Activated CD4-positive, alpha-beta T cell treated with anti-CD3 and anti-CD28 coated beads, Interleukin-2, Interleukin-6, amounts not matched to agents 100 ng/mL and 50 ng/mL, durations not matched to agents 16 hours and 8 hours (primary cell): ENCODE measurements at places on chromosomes 12 and 14.

DNA sequence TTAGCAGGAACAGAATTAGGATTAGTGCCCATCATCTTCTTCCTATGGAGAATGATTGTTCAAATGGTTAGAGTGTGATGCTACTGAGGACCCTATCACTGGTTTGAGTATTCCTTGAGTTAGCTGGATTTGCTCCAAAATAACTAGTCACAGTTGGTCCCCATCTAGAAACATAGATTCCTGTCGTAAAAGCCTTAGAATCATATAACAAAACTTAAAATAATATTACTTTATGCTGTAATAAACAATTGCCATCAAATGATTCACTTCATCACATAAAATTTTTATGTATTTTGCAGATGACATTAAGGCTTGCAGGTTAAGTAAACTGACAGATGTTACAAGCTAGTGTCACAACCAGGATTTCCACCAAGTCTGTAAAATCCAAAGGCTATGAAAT is 209.8 kb downstream of the CCER1 start:
- DNase-seq: no peak

GRCh38 chr12:34218193-34219045 is 196.1 kb downstream of the ALG10 start:
- peak; percentile 77 for DNase-seq

DNA sequence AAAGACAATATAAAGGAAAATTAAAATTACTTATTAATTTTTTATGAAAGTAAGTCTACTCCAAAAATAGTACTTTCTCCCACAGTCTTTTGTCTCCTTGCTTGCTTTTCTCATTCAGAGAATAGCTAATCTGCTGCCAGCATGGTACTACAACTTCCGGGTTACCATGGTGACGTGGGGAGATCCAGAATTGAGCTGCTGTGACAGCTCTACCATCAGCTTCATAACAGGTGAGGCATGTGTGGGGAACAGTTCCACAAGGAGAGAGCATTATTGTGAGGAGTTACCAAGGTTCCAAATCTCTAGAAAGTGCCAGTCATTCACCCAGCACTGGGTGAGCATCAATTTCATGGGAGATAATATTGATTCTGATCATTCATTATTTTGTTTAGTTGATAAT is 197.8 kb downstream of the PTPRO start:
- no peak for DNase-seq

DNA sequence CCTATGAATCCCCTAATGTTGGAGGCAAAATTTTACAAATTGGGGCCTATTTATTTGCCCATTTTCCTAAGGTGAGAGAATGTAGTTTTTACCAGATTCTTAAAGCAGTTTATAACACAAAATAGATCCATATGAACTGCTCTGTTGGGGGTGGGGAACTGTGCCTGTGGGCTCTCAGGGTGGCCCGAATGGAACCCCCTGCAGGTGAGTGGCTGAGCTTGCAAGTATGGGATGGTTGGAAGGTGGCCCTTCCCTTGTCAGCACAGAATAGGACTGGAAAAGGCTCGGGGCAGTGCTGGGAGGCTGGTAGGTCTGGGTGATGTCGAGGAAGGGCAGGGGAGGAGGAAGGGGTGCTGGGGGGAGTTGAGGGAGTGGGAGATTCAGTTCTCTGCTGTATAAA is 4.9 kb downstream of the VSX2 start:
- no peak for DNase-seq

DNA sequence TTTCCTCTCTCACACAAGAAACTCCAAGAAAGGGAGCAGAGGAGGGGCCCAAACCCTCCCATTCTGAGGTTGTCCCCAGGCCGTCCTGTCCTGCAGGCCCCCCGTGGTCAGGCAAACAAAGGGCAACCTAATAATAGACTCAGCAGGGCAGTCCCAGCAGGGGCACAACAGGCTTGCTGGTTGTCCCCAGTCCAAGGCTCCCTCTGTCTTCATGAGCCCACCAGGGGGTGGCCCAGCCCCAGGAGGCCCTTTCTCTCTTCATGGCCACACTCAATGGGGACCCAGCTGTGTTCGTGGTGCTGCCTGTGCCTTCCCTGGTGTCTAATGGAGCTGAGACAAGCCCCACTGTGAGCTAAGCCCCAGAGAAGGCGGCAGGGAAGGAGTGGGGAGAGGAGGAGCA is 359.9 kb downstream of the ADGRD1 start:
- DNase-seq: no peak

DNA sequence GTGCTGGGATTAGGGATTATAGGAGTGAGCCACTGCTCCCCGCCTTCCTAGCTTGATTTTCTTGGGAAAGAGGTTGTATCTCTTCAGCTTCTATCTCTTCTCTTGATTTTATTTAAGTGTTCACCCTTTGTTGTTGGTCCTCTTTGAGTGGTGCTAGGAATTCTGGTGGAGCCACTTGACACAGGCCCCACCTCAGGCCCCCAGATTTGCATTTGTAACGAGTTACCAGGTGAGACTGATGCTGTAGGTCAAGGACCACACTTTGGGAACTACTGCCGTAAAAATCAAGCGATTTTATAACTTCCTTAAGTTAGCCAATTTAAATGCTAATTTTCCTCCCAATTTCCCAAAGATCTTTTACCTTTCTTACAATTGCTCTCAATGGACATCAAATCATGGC is 26.3 kb downstream of the SRGAP1 start:
- no peak for DNase-seq

DNA sequence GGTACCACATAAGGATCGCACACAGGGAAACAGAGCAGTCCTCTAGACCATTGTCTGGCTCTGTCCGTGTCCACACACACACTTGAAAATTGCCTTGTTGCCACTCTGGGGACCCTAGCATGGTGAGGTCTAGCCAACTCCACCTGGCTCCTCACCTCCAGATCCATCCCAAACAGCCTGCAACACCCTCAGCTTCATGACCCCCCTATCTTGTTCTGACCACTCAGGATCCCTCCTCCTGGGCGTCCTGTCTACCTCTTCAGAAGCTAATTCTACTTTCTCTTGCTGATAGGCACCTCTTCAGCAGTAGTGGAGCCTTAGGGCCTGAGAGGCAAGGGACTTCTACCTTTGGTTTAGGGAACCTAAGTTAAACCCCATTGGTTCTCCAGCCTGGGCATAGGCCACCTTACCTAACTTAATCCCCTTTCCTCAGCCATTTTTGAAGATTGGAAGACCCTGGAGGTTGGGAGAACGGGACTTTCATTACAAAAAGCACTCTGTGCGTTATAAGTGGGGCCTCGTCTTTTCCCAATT is 697 bp upstream of the HOXC5 start:
- no peak for DNase-seq

- DNase-seq: no peak
These were observed 163.0 kb upstream of the TMCC3 start for GRCh38 chr12:94813314-94813713.

DNA sequence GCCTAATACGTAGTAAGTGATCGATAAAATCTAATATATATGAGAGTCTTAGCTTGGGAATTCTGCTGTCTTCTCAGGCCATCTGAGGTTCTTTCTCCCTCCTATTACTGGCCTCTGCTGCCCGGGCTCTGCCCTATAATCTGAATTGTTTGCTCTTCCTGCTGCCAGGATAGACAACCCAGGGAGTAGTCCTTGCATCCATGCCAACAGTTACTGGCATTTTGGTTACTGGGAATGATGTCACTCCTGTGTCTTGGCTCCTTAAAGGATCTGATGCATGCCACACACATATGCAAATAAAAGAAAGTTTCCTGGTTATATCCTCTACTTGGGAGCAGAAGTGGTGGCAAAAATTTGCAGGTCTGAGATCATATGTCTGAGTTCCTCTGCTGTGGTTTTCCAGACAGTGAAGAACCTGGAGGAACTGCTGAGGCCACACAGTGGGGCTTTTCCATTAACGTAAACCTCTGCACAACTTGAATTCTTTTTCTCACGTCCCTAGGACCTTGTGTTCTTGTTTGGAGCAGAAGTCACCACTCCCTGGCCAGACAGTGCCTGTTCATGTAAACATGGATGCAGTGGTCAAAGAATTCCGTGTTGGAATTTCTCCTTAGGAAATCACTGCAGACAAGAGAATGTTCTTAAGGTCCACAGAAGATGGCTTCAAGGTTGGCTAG is 320.6 kb upstream of the TBX3 start:
- no peak for DNase-seq

DNA sequence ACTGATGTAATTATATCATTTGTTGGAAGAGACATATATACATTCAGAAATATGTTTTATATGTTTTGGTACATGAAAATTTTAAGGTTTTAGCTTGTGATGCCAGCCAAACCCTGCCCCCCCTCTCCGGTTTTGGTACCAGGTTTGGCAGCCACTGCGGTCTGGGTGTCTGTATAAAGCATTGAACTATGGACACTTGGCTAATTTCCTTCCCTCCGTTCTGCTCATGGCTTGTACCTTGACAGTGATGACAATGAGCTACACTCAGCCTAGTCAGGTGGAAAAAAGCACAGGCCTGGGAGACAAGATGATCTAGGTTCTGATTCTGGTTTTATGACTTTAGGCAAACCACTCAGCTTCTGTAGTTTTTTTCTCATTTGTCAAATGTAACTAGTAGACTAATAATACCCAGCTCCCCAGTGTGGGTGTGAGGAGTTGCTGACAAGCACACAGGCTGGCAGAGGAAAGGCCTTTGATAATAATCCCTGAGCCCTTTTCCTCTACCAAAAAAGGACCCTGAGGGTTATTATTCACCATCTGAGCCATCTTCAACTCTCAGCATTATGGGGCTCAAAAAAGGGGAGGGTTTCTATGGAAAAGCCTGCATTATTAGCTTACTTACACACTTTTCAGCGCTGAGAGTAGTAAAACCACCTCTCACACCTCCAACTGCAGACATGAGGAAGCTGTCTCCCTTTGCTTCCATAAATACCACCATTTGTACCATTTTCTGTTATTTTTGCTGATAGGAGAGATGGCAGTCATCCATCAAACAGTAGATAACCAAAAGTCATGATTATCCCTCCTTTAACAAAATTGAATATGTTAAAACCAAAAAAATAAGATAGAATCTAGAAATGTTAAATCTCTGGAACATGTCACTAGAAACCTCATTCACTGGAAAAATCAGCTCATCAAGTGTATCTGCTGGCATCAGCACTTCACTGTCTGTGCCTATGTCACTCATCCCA is 76.3 kb upstream of the PSMC1 start:
- no peak for DNase-seq

- DNase-seq: no peak
These were observed 100.1 kb downstream of the HEATR5A start for GRCh38 chr14:31320216-31320615.

DNA sequence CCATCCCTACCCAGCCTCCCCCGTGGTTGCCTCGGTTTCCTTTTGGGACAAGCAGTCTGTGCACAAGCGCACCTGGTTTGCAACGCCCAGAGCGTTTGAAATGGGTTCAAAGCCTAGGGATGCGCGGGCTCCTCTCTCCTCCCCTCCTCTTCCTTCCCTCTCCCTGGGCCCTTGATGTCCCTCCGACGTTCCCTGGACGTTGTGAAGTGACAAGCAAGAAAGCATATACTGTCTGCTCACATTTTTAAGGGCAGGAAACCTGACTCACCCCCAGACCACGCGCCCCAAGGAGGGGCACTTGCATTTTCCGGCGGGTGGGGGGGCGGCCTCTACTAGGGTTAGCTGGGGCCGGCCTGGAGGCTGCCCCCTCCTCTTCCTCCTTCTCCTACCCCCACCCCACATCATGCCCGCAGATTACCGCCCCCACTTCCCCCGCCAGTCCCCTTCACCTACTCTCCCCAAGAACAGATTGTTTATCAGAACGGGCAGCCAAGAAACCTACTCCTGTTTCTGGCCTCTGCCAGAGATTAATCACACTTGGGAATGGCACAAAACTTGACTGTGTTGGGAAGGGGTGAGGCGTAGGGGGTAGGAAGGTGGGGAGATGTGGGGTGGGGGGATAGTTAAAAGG is 9.5 kb upstream of the IRF2BPL start:
- peak; percentile 55 for DNase-seq

DNA sequence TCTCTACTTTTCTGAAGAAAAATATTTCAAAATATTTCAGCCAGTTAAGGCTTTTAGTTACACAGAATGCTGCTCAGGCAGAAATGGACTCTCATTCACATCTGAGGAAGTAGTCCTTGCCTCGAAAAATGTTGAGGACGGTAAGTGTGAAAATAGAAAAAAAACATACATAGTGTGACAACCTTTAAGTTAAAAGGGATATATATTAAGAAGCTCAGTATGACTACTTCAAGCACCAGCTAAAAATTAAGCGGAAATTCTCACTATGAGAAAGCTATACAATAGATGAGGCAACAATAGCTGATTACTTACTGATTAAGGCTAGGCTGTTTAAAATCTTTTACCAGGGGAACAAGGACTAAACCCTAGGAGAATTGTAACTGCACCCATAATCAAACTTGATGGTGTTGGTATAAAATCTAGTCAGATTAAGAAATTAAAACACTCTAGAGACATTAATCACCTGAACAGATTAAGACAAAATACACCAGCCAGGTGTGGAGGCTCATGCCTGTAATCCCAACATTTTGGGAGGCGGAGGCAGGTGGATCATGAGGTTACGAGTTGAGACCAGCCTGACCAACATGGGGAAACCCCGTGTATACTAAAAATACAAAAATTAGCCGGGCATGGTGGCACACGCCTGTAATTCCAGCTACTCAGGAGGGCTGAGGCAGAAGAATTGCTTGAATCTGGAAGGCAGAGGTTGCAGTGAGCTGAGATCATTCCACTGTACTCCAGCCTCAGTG is 53.9 kb downstream of the HNRNPC start:
- peak; percentile 29 for DNase-seq

DNA sequence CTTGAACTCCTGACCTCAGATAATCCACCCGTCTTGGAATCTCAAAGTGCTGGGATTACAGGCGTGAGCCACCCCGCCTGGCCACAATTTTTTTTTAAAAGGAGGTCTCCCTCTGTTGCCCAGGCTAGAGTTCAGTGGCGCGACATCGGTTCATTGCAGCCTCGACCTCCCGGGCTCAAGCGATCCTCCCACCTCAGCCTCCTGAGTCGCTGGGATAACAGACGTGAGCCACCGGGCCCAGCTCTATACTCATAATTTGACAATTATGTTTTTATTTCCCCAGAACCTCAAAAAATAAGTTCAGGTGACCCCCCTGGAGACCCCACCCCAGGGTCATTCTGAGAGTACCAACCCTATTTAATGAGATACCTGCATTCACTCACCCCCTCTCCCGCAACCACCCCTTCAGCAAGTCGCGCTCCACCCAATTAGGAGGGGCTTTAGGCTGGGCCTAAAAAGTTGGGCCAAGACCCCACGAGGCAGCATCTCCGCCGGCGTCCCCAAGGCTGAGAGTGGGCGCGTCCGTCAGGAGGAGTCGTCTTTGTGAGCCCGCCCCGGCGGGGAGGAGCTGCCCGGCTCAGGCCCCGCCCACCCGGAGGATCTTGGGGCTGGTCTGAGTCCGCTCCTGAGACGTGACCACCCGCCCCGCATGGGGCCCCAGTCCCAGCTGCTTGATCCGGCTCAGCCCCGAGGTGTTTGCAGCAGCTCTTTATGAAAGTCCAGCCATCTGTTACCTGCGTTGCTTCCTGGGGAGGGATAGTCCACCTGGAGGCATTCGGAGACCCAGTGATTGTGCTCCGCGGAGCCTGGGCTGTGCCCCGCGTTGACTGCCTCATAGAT is at the start of gene ANKRD33:
TSS of gene ANKRD33 (plus strand) at position 628 of the 840 bp plus-strand sequence. CDS start at position 712, 84 bp downstream.
- no peak for DNase-seq

- DNase-seq: no peak
These were observed 18.6 kb downstream of the KMT2D start for GRCh38 chr12:49041881-49042484.

- DNase-seq: no peak
These were observed at the start of gene PPP1R1A for GRCh38 chr12:54588110-54588889. Gene PPP1R1A (minus strand): TSS chr12:54588659. CDS start chr12:54588488, 171 bp downstream.
